ENCODE measurements at places on chromosomes 11 and 22.

DNA sequence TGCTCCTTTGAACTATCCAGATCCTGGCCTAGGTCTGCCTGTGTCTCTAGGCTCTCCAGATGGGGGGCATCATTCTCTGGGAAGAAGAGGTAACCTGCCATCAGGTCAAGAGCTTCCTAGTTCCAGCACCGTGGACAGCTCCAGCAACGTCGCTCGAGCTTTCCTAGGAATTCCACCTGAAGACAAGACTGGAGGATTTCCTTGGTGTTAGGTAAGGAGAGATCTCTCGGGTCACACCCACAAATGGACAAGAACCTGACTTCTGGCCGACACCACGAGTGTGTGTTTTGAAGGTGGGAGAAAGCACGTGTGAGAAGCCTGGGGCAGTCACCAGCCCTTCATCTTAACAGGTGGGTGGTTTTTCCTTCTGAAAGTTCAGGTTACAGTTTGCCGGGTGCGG, 1.2 kb downstream of the PRG3 start:
- no peak for DNase-seq

GRCh38 chr11:70713086-70713835, 314.9 kb downstream of the CTTN start:
- DNase-seq: no peak

GRCh38 chr11:126162306-126163030, 49.0 kb downstream of the RPUSD4 start:
- DNase-seq: no peak

DNA sequence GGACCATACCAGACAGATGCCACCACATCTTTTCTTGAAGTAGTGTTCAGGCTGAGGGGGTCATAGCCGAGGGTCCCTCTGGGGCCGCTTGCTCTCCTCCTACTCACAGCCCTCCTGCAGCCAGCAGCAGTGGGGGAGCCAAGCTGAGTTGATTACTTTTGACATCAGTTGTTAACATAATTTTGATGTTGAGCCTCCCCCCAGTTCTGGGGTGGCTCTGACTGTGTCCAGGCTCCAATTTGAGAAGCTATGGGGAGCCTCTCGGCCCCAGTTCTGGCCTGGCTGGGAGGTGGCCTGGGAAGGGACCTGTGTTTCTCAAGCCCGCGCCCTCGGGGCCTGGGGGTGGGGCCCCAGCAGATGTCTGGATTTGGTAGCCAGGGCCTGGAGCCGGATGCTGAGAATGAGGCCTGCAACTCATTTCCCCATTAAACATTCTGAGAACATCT, 47.9 kb downstream of the KCNQ1OT1 start:
- DNase-seq: no peak
